Fibroblast of lung (primary cell): ENCODE measurements at places on chromosomes 13 and 19. TPM values are rescaled to one million over a fixed set of nuclear protein-coding genes. Genes with fewer than 3 reads are reported as not detected.

GRCh38 chr13:102195566-102196462 lies 206.0 kb downstream of the FGF14 start:
- H3K27me3 ChIP-seq: no peaks in the 10 kb centered on the region
- H3K36me3 ChIP-seq: no peaks in the 10 kb centered on the region
- H3K4me1 ChIP-seq: peaks cover 9% of the 10 kb centered on the region
- H3K4me3 ChIP-seq: no peak overlapping the region
- DNase-seq: peak; percentile 80

- DNase-seq: peak; percentile 74
- H3K4me1 ChIP-seq: no peaks in the 10 kb centered on the region
- no peaks in the 10 kb centered on the region for H3K36me3 ChIP-seq
- no peak overlapping the region for H3K27ac ChIP-seq
Observed at GRCh38 chr13:76882431-76882830, 3.8 kb downstream of the KCTD12 start.

HTR2A gene
- 0.26 and 0.33 TPM in 2 replicates for total RNA-seq

GRCh38 chr13:97274829-97275649 lies 52.9 kb downstream of the MBNL2 start:
- no peak overlapping the region for H3K4me3 ChIP-seq
- peak overlapping the region; percentile 62 for H3K27ac ChIP-seq
- H3K4me1 ChIP-seq: peaks cover 16% of the 10 kb centered on the region
- no peaks in the 10 kb centered on the region for H3K27me3 ChIP-seq
- DNase-seq: peak; percentile 89

VRK3 gene
- 21.3 and 26.9 TPM in 2 replicates for total RNA-seq

DNA sequence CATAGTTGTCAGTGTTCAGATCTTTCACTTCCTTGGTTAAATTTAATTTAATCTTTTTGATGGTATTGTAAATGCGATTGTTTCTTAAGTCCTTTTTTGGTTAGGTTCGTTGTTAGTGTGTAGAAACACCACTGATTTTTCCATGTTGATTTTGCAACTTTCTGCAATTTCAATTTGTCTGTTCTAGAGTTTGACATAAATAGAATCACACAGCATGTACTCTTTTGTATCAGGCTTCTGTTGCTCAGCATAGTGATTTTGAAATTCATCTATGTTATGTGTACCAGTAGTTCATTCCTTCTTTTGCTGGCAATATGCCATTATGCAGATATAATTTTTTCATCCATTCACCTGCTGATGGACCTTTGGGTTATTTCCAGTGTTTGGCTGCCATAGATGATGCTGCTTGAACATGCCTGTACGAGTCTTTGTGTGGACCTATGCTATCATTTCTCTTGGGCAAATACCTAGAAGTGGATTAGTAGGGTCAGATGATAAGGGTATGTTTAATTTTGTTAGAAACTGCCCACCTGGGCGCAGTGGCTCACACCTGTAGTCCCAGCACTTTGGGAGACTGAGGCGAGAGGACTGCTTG lies 33.1 kb downstream of the BICRA start:
- H3K36me3 ChIP-seq: peaks cover 3% of the 10 kb centered on the region
- H3K4me1 ChIP-seq: no peaks in the 10 kb centered on the region

DNA sequence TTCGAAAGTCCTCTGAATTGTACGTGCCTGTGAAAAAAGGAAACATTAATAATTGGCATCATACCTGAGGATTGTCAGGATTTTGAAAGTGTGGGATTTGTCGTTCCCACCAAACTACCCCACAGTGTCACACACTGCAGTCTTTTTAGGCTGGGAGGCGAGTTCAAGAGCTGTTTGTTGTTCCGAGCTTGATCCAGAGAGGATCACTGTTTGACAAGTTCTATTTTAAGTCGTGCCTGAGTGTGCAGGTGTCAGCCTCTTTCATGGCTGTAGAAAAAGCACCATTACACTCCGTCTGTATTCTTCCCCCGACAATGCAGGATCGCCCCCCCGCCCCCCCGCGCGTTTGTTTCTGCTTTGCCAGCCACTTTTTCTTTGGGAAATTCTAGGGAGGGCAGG lies 635 bp upstream of the NBEA start:
- H3K4me3 ChIP-seq: peak overlapping the region; percentile 70
- H3K36me3 ChIP-seq: no peaks in the 10 kb centered on the region
- H3K27me3 ChIP-seq: no peaks in the 10 kb centered on the region
- DNase-seq: no peak
- no peak overlapping the region for H3K27ac ChIP-seq

TSEN34 gene
- total RNA-seq: 57.8 and 61.6 TPM in 2 replicates

DNA sequence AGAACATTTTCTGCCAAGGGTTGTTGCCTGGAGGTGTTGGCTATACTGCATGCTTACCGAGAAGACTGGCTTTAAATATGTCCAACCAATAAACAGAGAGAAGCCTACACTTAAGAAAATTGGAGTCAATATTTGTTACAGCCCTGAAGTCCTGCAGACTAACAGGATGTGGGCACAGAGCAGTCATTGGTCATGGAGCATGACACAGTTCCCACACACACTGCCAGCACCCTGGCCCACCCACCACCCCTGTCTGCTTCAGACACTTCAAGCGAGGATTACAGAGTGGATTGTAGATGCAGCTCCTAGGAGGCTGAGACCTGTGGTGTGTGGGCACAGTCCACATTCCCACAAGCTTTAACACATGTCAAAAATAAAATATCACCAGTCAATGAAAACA lies 21.0 kb upstream of the SERP2 start:
- H3K4me1 ChIP-seq: no peaks in the 10 kb centered on the region
- no peak overlapping the region for H3K27ac ChIP-seq
- no peaks in the 10 kb centered on the region for H3K36me3 ChIP-seq
- H3K4me3 ChIP-seq: no peak overlapping the region
- no peak for DNase-seq
- no peaks in the 10 kb centered on the region for H3K27me3 ChIP-seq

GRCh38 chr19:18637673-18638630 lies 1.1 kb downstream of the KLHL26 start:
- no peaks in the 10 kb centered on the region for H3K27me3 ChIP-seq
- H3K4me1 ChIP-seq: peaks cover 6% of the 10 kb centered on the region
- no peaks in the 10 kb centered on the region for H3K36me3 ChIP-seq
- peak overlapping the region; percentile 93 for H3K4me3 ChIP-seq
- no peak overlapping the region for H3K27ac ChIP-seq

KIR2DL3 gene
- total RNA-seq: not detected in 2 replicates

DNA sequence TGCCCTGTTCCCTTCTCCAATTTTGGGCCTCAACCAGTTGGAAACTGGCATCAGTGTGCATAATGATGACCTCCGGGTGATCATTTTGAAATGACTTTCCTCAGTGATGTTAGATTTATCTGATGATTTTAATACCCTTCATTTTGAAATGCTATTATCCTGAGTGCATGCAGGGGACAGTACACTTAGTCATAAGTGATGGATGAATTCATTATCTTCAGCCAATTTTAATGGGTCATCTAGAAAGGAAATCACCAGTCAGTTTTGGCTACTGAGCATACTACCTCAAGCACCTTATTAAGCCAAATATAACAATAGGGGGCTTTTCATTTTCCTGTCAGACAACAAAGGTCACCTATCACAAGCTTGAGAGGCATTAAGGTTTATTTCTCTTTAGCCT lies 118.5 kb upstream of the MIR17HG start:
- no peaks in the 10 kb centered on the region for H3K27me3 ChIP-seq
- DNase-seq: peak; percentile 2
- no peak overlapping the region for H3K4me3 ChIP-seq
- H3K27ac ChIP-seq: no peak overlapping the region

- no peak overlapping the region for H3K27ac ChIP-seq
- no peak for DNase-seq
- peaks cover 17% of the 10 kb centered on the region for H3K27me3 ChIP-seq
- no peak overlapping the region for H3K4me3 ChIP-seq
Observed at GRCh38 chr13:27321468-27322431, 51.1 kb downstream of the RASL11A start.

DNA sequence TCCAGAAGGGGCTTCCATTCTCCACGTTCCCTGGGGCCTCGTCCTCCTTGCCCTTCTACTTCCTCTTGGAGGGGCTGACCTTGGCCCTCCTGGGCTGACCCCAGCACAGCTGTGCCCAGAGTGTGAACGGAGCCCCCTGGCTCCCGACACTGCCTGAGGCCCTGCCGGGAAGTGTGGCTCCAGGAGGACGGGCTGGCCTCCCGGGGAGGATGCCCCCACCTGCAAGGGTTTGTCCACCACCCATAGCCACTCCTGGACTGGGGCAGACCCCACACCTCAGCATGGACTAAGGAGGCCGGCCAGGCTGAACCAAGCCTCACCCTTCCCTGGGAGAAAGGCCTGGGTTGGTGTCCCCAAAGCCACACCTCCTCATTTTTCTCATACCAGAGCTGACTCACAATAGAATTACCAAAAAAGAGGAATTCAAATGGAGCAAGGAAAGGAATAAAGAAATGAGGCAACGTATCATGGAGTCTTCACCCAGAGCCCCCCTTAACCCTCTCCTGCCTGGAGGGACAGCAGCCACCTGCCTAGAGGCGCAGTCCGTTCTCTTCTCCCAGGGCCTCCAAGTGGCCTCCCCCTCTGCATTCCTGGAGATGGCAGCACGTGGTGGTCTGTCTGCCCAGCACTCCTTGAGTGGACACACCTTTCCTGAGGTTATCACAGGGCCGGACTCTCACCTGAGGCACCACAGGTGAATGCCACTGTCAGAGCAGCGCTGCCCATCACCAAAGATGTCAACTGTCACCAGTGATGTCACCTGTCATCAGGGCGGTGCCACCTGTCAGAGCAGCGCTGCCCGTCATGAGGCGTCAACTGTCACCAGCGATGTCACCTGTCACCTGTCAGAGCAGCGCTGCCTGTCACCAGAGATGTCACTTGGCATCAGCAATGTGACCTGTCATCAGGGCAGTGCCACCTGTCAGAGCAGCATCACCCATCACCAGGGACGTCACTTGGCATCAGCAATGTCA lies 3.1 kb upstream of the C13orf46 start:
- H3K4me3 ChIP-seq: no peak overlapping the region
- peaks cover 11% of the 10 kb centered on the region for H3K4me1 ChIP-seq
- H3K27ac ChIP-seq: peak overlapping the region; percentile 64
- DNase-seq: peak; percentile 84

SLC17A7 gene
- total RNA-seq: 0.33 TPM in 1 of 2 replicates, not detected in the other

DNA sequence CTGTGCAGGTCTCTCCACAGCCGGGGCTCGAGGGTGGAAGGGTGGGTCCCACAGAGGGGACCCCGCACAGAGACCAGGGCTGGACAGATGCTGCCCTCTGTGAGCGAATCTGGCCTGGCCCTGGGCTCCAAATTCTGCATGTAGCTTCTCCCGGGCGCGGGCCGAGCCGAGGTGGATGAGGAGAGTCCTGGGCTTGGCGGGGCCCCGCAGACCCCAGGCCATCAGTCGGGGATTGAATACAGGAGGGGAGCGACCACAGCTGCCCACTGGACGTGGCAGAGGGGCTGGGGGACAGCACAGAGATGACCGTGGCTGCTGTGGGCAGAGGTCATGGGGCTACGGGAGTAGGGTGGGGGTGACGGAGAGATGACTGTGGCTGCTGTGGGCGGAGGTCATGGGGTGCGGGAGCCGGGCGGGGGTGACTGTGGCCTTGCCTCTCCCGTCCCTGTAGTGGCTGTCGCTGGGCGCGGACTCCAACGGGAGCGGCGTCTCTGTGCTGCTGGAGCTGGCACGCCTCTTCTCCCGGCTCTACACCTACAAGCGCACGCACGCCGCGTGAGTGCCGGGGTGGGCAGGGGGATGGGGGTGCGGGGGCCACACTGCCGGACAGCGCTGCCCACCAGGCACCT lies 15.5 kb downstream of the NCLN start:
- DNase-seq: no peak
- H3K27me3 ChIP-seq: no peaks in the 10 kb centered on the region
- no peak overlapping the region for H3K4me3 ChIP-seq
- H3K27ac ChIP-seq: no peak overlapping the region

IRGQ gene
- 11.6 and 12.2 TPM in 2 replicates for total RNA-seq

GRCh38 chr13:38350114-38350617 lies 515 bp downstream of the UFM1 start:
- H3K4me1 ChIP-seq: peaks cover 2% of the 10 kb centered on the region
- DNase-seq: peak; percentile 65
- no peaks in the 10 kb centered on the region for H3K36me3 ChIP-seq
- H3K4me3 ChIP-seq: peak overlapping the region; percentile 92

GRCh38 chr19:53555352-53555751 lies 17.4 kb downstream of the ZNF331 start:
- H3K36me3 ChIP-seq: no peaks in the 10 kb centered on the region
- H3K27ac ChIP-seq: peak overlapping the region; percentile 92
- no peak overlapping the region for H3K4me3 ChIP-seq
- DNase-seq: no peak
- no peaks in the 10 kb centered on the region for H3K4me1 ChIP-seq

RASAL3 gene
- total RNA-seq: under 0.01 TPM in 1 of 2 replicates, not detected in the other

LYPD3 gene
- 0.50 and 0.51 TPM in 2 replicates for total RNA-seq

GRCh38 chr13:58500938-58501337 lies 869.4 kb downstream of the PCDH17 start:
- no peaks in the 10 kb centered on the region for H3K4me1 ChIP-seq
- no peak for DNase-seq
- H3K36me3 ChIP-seq: no peaks in the 10 kb centered on the region

DNA sequence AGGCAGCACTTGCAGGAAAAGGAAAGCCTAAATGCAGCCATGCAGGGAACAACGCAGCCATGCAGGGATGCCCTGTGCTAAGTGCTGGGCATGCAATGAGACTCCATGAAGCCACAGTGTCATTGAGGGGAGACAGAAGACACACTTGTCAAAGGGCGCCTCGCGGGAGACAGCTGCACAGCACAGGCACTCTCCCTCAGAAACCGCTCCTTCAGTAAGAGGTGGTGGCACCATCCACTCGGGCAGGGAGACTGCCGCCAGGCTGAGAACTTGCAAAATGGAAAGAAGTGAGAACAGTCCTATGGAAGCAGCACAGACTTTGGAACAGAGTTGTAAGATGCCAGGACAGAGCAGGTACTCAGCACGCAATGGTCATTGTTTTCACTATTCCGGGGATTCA lies 51.1 kb downstream of the GGACT start:
- H3K4me3 ChIP-seq: no peak overlapping the region
- no peaks in the 10 kb centered on the region for H3K27me3 ChIP-seq
- H3K36me3 ChIP-seq: no peaks in the 10 kb centered on the region

DNA sequence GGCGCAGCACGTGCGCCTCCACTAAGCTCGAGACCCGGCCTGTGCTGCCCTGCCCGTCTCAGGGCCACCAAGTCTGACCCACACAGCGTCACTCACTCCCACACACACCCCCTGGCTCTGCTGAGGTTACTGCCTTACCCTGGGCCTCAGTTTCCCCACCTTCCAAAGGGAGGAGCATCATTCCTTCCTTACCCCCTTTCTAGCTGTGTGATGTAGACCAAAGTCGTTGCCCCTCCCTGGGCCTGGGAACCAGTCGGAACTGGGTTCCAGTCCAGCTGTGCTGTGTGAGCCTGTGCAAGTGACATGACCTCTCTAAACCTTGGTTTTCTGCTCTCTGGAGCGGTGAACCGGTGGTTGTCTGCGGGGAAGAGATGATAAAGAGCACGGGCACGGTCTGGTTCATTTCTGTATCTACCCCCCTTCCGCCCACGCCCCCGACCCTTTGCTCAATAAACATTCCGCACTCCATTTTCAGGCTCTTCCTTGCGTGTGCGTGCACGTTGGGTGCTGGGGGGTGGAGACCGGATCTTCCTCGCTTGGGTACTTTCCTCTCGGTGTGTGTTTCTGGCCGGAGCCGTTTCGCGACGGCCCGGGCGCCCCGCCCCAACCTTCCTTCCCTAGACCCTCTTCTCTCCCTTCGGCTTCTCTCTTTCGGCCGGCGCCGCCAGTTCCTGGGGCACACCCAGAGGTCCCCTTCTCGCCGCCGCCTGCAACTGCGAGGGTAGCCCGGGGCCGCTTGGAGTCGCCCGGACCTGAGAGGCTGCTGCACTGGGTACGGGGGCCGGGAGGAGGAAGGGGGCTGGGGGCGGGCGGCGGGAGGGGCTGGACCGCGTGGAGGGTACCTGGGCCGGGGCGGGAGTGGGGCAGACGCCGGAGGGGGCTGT lies at the start of gene ZNF581:
Gene ZNF581, plus strand, starts transcription at position 647 of the 884 bp plus-strand sequence. CDS start 923 bp downstream, outside the sequence.
- H3K4me3 ChIP-seq: peak within 1 kb of the TSS; percentile 92
- H3K27ac ChIP-seq: peak within 1 kb of the TSS; percentile 51
- no peaks in the 10 kb centered on the region for H3K27me3 ChIP-seq
